ENCODE measurements at places on chromosomes 12 and 14.
A peak's percentile ranks its signal among the peaks of the same experiment; 100 is the strongest.

DNA sequence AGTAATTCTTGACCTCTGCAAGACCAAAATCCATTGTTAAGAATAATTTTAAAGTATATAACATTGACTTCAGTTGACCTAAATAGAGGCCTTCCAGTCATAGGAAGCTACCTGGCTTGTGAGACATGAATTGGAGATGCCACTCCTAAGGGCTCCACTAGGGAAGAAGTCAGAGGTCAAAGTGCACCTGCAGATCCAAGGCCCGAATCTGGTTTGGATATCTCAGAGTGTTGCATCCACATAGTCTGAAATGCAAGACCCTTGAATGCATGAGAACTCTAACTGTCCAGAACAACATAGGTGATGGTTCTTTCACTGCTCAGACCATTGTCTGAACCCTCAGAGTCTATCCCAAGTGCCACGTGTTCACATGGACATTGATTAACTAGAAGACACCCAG, 22.4 kb downstream of the RFX4 start:
- DNase-seq = no peak

- no peak for DNase-seq
These were observed 67.4 kb downstream of the ELK3 start for GRCh38 chr12:96261557-96261956.

DNA sequence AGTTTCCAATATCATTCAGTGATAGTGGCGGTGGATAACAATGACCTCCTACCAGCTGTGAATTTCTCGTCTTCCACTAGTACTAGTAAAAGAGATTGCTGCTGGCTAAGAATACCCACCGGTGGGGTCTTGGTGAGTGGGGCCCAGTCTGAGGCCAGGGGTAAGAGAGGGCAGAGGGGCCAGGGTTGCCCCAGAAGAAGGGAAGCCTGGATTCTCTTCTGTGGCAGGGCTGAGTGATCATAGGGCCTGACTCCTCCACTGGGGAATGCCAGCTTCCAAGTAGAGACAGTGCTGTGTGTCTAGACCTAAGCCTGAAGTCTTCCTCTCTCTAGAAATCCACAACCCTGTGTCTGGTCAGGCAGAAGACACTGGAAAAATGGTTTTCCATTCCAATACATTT, 5.8 kb upstream of the TMEM63C start:
- no peak for DNase-seq

DNA sequence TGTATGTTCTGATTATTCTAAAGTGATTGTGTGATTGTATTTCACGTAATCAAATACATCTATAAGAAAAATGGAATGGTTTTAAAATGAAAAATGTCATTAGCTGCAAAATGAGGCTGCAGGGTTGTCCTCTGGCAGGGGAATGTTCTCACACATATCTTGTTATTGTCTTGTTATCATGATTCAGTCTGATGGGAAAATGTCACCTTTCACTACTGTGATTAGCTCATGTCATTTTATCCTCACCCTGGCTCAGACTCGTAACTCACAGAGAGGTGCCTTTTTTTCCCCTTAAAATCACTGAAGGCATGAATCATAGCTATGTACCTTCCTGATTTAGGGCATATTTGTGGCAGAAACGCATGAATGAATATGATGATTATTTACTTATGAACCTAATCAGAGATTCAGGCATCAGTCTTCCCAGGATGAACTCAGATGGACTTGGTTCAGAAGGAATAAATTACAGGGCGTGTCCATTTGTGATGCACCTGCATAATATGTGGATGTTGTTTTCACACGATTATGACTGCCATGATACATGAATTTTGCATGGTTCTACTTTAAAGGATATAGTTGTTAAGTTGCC, 1339.2 kb downstream of the AACS start:
- DNase-seq = peak; percentile 19

DNA sequence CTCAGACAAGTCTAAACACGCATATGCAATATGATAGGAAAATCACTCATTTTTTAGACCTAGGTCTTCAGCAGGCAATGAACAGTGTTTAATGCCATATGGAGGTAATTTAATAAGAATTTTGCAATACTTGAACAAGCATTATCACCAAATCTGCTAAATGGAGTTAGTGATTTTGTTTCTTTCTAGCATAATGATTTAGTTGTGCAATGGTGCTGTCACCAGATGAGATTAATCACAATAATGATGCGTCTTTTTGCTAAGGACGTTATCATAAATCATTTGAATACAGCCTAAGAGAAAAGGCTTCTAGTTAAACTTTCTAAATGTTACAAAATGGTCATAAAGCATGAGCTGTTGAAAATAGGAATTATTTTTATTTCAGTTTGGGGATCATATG, 170.0 kb upstream of the SLC16A7 start:
- no peak for DNase-seq

DNA sequence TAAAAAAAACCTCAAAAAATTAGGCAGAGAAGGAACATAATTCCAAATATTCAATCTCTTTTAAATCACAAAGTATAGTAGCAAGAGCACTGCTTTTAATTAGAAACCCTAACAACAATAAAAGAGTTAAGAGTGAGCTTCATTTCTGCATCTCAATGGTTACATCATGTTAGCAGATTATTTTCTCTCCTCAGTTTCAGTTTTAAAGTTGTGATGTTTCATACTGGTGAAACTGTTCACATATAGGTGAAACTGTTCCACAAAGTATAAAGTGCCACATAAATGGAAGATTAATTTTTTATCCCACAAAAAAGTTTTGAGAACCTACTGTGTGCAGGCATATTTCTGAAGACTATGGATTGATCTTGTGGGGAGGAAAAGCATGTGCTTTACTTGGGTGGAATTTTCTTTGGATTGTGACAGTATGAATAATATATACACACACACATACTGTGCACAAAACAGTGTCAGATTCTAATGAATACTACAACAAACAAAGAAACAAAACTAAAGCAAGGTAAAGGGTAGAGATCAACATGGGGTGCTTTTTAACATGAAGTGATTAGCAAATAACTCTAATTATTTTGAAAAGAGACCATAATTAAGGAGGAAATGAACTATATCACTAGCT, 17.1 kb downstream of the LUM start:
- no peak for DNase-seq

DNA sequence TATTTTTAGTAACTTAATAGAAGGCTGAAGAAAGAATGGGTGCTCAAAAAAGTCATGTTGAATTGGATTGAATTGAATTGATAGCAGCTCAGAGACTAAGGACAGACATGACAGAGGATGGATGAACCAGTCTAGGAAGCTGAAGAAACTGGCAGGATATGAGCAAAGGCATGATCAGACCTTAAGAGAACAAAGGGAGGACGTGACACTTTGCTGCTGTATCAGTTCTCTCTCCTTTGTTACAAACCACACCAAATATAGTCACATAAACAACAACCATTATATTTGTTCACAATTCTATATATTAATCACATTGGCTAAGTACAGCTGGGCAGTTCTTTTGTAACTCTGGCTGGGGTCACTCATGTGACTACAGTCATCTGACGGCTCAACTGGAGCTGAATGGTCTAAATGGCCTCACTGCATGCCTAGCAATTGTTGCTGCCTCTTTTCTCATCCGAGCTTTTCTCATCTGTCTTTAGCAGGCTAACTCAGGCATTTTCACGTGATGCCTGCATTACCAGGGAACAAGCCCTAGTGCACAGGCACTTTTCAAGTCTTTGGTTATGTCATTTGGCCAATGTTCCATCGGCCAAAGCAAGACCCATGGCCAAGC, 355.0 kb downstream of the ETNK1 start:
- DNase-seq = no peak

- peak; percentile 88 for DNase-seq
These were observed 68.8 kb downstream of the EXOC5 start for GRCh38 chr14:57199921-57200320.

DNA sequence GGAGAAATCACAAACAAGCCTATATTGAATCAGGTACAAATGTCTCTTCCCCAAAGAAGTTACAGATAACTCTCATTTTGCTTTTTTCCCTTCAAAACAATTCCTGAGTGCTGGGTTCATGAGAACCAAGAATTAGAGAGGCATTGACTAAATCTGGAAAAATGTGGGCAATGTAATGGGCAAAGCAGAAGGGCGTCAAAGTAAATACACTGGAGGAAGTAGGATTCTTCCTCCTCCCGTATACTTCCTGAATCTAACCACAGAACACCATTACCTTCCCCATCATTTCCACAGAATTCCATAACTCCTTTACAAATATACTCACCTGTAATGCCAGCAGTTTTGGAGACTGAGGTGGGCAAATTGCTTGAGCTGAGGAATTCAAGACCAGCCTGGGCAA, 3.0 kb upstream of the RBMS2 start:
- peak; percentile 28 for DNase-seq

DNA sequence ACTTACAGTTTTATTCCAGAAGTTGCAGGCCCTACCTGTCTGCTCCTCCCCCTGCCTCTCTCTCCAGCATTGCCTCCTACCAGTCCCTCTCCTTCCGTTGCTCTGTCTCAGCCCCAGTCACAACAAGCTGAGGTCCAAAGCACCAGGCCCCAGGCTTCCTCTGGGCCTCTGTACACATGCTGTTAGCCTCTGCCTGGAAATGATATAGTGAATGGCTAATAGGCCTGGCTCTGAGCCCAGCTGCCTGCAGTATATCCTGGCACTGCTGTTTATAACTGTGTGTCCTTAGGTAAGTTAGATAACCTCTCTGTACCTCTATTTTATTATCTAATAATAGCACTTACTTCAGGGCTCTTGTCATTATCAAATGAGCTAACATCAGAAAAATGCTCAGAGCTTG, 114.9 kb upstream of the PWP1 start:
- peak; percentile 78 for DNase-seq

DNA sequence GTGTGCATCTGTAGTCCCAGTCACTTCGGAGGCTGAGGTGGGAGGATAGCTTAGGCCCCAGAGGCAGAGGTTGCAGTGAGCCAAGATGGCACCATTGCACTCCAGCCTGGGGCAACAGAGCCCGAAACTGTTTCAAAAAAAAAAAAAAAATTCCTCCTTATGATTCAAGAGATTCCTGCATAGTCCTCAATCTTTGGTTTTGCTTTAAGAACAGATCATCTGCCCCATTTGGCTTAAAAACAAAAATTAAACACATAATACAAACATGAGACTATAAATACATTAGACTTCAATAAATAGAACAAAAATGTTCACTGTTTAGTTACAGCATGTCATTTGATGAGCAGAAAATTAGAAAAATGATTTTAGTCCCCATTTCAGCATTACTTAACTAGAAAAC, 131.2 kb downstream of the PAWR start:
- DNase-seq = no peak

GRCh38 chr12:42625611-42626010, 36.1 kb upstream of the PRICKLE1 start:
- no peak for DNase-seq

DNA sequence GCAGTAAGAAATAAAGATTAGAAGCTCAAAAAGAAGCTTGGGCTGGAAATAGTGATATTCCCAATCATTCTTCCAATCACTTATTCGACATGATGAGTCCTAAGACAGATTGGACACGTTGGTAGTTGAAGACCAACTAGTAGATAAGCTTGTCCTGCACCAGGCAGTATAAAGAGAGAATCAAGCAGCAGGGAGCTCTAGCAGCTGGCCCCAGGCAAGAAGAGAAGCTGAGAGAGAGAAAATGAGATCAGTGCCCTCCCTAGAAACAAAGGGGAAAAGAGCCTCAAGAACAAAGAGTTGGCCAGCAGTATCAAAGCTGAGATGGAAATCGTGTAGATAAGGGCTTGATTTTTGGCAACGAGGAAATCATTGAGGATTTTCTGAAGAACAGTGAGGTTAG, 20.6 kb downstream of the RASSF8 start:
- no peak for DNase-seq

- no peak for DNase-seq
These were observed 76.8 kb downstream of the HMGA2 start for GRCh38 chr12:65900912-65901672.

DNA sequence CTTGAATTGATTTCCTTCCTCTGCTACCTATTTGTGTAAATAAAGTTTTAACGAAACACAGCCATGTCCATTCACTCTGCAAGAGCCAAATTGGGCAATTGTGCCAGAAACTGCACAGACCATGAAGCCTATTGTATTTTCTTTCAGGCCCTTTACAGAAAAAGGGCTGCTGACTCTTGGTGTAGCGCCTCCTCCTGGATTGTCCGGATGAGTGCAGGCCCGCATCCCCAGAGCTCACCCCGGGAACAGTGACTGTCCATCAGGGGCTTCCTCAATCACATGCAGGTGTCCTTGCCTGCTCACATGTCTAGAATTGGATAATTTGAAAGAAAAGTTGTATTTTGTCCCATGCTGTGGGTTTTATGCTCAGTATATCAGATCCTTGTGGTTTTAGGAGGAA, 1282.2 kb downstream of the AACS start:
- no peak for DNase-seq

DNA sequence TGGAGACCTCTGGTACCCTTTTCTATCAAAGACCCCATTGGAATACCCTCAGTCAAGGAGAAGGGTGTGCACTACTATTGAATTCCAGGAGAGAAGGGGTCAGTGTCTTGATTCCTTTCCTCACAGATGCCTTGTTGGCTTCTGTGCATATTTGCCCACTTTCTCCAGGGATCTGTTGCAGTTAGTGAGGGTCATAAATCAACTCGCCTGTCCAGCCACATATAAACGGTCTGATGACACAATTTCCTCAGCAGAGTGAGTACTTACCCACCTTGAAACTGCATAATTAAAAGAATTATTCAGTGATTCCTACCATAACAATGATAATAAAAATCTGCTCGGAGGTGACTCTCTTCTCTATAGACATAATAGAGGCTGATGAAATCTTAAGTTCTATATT, 13.9 kb upstream of the DCD start:
- no peak for DNase-seq

DNA sequence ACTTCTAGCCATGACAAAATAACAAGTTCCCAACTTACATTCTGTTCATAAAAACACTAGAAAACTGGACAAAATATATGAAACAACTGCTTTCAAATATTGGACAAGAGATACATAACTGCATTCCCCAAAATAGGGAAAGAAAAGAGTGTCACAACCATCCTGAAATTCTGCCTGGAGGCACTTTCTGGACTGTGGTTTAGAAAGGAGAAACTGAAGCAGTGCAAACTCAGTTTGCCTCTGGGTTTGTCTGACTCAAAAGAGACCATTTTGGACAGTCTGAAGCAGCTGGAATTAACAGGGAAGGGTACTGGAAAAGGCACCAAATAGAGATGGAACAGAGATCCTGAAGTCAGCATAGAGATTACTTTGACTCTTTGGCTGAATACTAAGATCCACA, 11.3 kb upstream of the SYT1 start:
- no peak for DNase-seq

DNA sequence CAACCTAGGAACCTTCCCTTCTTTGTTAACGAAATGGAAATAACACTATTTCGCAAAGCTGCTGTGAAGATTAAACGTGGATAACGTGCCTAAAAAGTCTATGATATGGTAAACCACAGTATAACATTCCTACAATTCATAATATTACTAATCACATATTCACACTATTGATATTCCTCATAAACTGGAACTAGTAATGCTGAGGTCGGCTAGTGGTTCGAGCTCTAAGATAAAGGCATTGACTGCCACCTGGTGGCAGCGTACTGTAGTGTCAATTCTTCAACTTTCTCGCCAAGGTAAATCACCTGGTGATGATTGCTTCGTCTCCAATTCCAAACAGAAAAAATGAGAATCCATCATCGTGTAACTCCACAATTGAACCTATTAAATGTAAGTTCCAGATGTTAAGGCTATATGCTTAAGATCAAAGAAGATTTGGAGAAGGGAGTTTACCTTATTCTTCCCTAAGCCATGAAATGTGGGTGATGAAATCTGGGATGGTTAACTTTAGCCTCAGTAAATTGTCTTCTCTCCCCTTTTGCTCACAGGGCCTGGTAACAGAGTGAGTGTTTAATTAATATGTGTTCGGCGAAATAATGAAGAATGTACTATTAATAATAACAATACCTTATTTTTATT, 197.5 kb upstream of the TMEM132C start:
- DNase-seq = peak; percentile 34

- peak; percentile 7 for DNase-seq
These were observed 47.7 kb downstream of the NOPCHAP1 start for GRCh38 chr12:105033851-105034250.
